NCI-H1048 (cell line): ENCODE measurements at places on chromosomes 1 and 21.

- no peak for DNase-seq
Measured at GRCh38 chr1:43861337-43861736, 72.3 kb upstream of the ARTN start.

- no peak for DNase-seq
Measured at GRCh38 chr21:29181799-29182470, 51.5 kb downstream of the MAP3K7CL start.

DNA sequence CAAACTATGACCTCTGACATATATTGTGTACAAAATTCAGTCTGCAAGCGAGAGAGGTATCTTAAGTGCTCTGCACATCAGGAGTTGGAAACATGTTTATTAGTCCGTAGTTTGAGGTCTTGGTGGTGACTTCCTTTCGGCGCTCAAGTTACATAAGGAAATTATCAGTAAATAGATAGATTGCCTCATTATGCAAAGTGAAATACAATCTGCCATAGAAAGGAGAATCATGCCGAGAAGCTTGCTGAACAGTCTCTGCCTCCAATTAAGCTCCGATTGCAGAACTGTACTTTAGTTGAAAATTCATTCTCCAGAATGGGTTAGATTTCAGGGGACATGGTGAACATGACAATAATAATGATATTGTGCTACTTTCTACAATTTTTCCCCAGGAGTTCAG is 271.8 kb downstream of the BRINP2 start:
- peak; percentile 64 for DNase-seq

DNA sequence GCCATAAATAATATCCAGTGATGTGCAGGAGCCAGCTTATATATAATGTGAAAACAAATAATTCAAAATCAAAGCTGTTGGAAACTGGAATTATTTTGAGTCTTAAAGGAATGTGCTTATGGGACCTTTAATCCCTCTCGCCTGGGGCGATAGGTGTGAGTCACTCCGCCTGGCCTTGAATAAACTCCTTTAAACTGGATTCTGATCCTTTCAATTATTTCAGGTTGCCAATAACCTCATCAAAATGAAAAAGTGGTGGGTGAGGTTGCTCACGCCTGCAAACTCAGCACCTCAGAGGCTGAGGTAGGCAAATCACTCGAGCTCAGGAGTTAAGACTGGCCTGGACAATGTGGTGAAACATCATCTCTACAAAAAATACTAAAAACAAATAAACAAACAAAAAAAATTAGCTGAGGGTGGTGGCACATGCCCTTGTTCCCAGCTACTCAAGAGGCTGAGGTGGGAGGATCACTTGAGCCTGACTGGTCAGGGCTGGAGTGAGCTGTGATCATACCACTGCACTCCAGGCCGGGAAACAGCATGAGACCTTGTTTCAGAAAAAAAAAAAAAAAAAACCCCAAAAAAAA is 11.4 kb upstream of the SLC2A5 start:
- DNase-seq = no peak

- DNase-seq = peak; percentile 74
Measured at GRCh38 chr1:54886724-54887664, at the start of gene DHCR24. TSS of gene DHCR24 (minus strand) at chr1:54887195. CDS start at chr1:54887119, 76 bp downstream.

DNA sequence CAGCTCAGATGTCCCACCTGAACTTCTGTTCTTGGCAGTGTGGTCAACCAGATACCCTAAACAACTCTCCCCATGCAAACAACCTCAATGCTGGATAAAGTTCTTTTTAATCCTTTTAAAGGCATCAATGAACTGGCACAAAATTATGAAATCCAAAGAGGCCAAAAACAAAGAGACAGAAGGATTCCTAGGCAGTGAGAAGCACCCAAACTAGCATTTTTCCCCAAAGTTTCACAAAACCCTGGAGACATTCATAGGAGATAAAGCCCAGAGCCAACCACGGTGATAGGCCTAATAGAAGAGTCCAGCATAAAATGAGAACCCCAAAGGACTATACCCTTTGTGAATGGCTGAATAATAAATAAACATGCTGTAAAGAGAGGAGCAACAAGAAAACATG is 50.7 kb downstream of the MATN1 start:
- DNase-seq = no peak

DNA sequence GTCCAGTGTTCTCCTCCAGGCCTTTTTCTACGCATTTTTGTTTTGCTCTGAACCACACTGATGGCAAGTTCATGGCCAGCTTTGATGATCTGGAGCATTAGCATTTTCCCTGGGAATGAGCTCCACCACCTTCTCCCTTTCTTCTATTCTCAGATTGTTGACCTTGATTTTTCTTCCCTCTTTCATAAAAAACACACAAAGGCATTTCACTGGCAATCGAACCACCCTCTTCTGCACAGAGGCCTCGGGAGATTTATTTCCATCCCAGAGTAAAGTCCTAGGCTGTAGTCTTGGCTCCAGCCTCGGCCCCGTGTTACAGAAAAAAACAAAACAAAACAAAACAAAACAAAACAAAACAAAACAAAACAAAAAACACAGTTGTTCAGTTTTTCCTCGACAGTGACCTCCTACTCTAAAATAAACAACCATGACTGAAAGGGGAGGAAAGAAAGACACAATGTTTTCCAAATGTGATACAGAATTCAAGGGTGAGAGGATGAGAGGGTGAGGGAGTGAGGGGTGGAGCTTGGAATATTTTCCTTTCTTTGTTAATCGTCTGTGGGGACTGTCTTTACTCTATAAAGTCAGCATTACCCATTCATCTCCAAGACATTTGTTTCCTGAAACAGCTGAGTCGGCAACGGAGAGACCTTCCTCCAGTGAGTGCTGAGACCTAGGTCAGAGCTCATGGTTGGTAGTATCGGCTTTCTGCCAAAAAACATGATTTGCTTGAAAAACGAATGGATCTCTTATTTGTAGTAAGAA is 29.8 kb upstream of the RNF186 start:
- DNase-seq = no peak

- no peak for DNase-seq
Measured at GRCh38 chr1:21237446-21238088, 52.7 kb downstream of the ECE1 start.

DNA sequence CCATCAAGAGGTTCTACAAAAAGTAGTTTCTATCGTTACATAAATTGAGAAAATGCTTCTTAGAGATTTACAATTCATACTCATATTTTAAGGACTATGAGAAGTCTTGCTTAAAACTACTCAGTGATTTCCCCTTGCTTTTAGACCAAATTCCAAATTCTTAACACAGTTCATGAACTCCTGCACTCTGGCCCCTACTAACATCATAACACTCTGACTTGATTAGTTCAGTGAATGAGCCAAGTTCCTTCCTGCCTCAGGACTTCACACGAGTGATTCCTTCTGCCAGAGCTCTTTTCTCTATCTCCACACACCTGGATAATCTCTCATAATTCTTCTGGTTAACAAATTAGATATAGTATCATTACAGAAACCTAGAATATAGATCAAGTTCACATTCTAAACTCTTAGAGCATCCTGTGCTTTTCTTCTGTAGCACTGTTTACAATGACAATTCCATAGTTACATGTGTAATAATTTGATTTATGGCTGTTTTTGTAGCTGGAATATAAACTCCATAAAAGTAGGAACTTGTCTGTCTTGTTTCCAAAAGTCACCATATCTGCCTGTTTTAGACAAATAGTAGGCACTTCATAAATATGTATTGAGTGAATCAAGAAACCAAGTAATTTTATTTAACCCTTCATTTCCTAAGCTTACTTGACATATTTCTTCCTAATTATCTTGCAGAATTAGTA is 59.9 kb downstream of the NUF2 start:
- no peak for DNase-seq

DNA sequence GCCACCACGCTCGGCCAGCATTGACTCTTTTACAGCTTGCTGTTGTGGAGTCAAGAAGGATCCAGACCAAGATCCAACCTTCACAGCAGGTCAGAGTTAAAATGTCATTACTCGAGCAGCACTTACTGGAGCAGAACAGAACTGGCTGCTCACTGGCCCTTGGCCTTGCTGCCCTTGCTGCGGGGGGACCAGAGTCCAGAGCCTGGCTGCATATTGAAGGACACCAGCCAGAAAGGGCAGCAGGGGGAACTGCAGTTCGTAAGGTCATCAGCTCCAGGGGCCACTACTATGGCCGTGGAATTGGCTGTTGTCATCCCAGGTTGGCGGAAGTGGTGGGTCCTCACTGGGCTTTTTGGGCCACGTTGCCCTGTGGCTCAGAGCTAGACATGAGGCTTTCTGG is 15.3 kb upstream of the GPR137B start:
- DNase-seq = no peak

- no peak for DNase-seq
Measured at GRCh38 chr1:161962091-161962887, 61.4 kb downstream of the OLFML2B start.

DNA sequence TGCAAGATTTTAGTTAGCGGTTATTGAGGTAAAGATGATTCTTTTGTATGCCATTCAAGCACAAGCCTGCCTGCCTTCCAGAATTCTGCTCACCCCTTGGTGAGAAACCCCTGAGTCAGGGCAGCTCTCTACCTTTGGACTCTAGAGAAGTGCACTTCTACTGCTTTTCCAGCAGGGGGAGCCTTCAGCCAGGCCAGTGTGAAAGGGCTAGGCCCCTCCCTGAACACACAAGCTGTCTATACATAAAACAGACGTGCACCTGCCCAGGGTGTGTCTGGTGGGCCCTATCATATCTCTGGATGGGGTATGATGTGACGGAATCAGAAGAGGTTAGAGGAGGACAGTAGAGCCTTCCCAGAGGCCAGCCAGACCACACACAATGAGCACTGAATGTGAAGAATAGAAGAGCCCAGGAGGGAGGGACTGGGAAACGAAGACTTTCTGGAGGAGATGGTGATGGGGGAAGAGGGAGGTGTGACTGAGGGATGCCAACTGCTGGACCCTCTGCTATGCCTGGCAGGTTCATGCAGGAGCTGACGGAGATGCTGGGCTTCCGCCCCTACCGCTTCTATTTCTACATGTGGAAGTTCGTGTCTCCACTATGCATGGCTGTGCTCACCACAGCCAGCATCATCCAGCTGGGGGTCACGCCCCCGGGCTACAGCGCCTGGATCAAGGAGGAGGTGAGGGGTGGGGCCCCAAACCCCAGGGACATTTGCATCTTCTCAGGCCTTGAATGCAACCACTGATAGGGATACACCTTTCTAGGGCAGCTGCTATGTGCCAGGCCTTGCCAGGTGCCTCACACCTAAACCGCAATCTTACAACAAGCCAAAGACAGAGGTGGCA is 13.0 kb upstream of the KCNC4 start:
- no peak for DNase-seq

DNA sequence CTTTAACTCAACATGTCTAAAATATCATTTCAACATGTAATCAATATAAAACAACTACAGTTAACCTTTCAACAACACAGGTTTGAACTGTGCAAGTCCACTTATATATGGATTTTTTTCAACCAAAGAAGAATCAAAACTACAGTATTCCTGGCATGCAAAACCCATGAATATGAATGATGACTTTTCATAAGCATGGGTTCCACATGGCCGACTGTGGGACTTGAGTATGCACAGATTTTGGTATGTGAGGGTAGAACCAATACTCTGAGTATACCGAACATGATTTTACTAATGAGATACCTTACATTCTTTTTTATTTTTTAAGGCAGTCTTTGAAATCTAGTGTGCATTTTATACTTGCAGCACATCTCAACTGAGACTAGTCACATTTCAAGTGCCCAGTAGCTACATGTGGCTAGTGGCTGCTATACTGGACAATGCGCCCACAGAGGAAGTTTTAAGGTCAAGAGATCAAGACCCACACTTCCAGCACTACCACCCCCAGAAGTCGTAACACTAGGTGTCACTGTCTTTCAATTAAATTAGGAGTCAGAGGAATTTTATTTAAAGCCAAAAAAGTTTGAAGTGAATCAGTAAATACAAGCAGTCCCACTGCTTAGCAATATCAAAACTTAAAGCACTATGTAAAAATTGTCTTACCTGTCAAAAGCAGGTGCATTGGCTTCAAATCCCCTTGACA is 40.0 kb downstream of the SYNJ1 start:
- DNase-seq = no peak

- no peak for DNase-seq
Measured at GRCh38 chr1:200627575-200628222, 7.1 kb upstream of the KIF14 start.

DNA sequence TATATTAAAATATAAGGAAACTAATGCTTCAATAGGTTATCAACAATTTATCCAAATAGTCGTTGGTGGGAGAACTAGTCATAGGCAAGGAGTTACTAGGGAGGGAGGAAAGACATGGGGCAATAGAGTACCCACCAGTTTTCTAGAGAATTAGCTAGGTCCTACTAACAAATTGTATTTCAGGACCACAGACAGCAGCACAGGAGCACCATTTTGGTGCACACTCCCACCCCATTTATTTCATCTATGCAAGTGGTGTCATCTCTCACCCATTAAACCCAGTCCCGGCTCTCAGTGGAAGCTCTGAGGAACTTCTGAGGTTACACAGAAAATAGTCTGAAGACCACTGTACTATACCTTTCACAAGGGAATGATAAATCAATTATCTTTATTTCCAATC is 89.0 kb upstream of the BCAR3 start:
- no peak for DNase-seq

GRCh38 chr1:54499360-54500106 is 48.5 kb upstream of the ACOT11 start:
- no peak for DNase-seq

DNA sequence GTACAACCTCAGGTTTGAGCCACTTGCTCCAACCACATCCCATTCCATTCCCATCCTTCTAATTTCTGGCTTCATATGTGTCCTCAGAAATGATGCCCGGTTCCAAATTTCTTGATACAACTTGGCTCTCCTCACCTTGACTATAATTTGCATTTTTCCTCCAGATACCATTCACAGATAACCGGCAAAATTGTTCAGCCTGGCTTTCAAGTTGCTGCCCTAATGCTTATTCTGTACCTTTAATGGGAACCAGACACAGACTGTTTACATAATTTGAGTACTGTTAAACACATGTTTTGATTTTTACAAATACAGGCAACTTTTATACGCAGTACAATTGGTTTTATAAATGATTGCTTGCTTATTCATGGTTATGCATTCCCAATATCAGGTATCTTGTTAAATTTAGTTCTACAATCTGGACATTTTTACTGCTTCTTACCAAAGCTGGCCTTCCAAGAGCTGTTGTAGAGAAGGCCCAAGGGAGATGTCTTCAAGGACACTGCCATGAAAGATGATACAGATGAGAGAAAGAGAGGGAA is 649.5 kb upstream of the CAMK1G start:
- no peak for DNase-seq

DNA sequence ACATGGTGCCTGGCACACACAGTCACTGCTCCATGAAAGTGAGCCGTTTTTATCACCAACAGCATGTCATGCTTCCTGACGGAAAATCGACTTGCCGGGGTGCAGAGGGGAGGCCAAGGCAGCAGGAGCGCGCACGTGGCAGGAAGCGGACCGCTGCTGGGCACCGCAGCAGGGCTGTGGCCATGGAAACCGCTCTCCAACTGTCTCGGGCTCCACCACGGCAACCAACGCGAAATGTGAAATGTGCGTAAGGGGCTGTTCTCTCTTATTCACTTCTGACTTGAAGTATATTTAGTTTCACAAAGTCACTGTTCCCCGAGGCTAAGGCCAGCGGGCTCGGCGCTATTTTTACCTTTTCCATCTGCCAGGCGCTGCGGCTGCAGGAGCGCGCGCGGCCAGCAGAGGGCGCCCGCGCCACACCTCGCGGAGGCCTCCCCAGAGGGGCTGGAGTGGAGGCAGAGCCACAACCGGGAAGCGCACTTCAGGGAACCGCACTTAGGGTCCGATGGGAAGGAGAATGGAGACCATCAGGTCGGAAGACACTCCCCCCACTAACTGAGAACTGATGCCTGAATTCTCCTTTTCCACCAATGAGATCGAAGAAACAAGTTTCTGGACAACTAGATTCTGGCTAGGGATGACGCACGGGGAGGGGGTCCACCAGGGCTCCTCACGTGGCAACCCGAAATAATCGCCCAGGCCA is 19.7 kb downstream of the RCC2 start:
- DNase-seq = no peak

- DNase-seq = no peak
Measured at GRCh38 chr1:153818876-153819275, 43.7 kb downstream of the SLC27A3 start.
